ENCODE measurements at places on chromosomes 2 and 18. TPM values are rescaled to one million over a fixed set of nuclear protein-coding genes. Genes with fewer than 3 reads are reported as not detected.

Gene RESP18
- total RNA-seq: not detected

GRCh38 chr18:30920757-30921156, 121.8 kb downstream of the DSC3 start:
- DNase-seq: no peak

DNA sequence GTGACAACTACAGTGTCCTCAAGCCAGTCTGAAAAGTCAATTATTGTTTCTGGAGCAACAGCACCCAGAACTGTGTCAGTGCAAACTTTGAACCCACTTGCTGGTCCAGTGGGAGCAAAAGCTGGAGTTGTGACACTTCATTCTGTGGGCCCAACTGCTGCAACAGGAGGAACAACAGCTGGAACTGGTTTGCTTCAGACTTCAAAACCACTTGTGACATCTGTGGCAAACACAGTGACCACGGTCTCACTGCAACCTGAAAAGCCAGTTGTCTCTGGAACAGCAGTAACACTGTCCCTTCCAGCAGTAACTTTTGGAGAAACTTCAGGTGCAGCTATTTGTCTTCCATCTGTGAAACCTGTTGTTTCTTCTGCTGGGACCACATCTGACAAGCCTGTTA, 59.8 kb downstream of the TAF4B start:
- DNase-seq: no peak

Gene POTEE
- 0.43 TPM for total RNA-seq

DNA sequence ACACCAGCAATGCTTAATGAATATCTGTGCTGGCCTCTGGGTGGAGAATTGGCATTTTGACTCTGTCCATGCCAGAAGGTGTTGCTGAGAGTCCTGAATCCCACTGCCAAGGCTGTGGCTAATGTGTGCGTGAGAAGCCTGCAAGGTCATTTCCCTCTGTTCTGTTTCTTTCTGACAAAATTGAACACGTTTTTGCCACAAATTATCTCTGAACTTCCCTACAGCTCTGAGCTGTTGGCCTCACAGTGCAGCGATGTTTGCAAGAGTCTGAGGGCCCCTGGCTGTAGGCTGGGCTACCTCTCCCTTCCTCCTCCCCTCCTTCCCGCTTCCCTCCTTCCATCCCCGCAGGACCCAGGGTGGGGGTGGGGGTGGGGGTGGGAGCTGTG, 154.1 kb upstream of the HS6ST1 start:
- DNase-seq: no peak

Gene CAPN13
- total RNA-seq: not detected

Gene CHRND
- total RNA-seq: not detected

Gene RUFY4
- total RNA-seq: 0.76 TPM

Gene SCN7A
- not detected for total RNA-seq

DNA sequence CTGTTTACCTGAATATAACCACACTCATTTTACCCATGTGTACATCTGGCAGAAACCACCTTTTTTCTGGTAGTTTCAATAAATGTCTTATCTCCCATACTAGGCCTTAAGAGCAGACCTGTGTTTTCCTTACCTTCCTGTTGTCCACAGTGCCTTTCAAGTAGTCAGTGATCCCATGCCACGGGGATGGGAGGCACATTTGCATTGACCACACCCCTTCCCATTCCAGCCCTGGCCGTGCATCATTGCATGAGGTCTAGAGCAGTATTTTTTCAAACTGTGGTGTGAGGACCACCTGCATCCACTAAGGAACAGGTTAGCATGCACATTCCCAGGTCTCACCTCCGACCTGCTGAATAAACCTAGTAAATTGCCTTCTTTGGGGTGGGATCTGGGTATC, 165.2 kb upstream of the FOSL2 start:
- no peak for DNase-seq

DNA sequence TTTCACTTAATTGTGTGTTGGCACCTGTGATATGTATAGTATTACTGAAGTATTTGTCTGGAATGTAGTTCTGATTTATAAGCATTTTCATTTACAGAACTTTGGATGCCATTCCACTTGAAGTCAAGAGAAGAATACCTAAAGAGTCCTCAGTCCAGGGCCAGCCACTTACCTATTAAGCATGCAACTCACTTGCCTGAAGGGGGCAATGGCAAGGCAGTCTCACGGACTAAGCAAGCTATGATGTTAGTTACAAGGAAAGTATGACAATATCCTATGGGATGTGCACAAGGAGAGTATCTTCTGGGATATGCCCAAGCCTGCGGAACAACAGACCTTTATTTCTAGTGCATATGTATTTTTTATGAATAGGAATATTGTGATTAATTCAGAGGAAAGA, 369.4 kb upstream of the GCFC2 start:
- no peak for DNase-seq

DNA sequence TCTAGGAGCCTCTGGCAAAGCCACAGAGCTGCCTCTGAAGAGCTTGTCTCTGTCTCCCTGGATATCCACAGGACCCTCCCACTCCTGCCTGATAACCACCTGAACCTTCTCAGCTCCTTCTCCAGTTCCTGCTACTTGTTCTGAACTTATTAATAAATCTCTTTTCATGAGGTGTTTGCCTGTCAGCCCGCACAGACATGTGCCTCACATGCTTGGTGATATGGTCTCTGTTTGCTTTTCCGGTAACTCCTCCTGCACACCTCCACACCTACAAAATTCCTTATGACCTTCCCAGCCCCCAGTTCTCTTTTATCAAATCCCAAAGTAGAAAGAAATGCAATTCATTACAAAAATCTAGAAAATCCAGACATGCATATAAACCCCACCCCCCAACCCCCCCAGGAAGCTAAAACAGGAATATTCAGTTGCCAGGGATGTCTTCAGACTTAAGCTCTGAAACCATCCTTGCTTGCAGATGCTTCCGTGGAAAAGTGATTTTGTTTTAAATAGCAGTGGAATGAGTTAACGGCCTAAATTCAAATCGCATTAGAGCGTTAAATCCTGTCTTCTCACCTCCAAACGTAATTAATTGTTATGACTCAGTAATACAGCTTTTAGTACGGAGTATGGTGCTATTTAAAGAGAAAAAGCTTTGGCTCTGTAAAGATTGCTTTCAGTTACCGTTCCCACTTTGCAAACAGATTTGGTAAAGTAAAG, 2.1 kb upstream of the PID1 start:
- no peak for DNase-seq

Gene STPG4
- total RNA-seq: not detected

GRCh38 chr18:52995875-52996274, 655.9 kb downstream of the DCC start:
- DNase-seq: no peak

Gene SLC30A3
- 0.32 TPM for total RNA-seq

Gene CTLA4
- total RNA-seq: 28.7 TPM

- no peak for DNase-seq
These were observed 75.6 kb downstream of the MBP start for GRCh38 chr18:77057006-77057395.

Gene CNRIP1
- not detected for total RNA-seq

DNA sequence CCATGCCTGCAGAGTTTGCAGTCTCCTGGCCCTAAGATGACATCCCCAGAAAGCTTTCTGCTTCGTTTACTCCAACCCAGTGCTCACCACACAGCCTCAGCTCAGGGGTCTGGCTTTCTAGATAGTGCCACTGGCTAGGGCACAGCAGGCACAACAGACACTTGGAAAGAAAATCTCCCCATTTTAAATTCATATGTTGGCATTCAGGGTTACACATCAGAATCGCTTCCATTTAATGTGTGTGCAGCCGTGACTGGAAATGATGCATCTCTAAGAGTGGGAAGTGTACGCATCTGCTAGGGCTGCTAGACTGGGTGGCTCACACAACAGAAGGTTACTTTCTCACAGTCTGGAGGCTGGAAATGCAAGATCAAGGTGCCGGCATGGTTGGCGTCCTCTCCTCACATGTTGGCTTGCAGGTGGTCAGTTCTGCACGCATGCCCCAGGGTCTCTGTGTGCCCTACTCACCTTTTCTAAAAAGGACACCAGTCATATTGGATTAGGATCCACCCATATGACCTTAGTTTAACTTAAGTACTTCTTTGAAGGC, 329.4 kb upstream of the RAB12 start:
- DNase-seq: no peak

DNA sequence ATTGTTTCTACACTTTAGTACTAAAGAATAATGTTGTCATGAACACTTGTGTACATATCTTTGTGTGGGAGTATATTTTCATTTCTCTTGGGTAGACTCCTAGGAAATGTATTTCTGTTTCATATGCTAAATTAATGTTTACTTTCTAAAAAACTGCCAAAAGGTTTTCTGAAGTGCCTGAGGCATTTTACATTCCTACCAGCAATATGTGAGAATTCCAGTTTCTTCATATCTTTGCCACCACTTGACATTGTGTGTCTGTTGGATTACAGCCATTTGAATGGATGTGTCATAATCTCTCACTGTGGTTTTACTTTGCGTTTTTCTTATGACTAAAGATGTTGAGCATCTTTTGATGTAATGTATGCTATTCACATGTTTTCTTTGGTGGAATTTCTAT, 428.2 kb upstream of the KCNH7 start:
- no peak for DNase-seq

GRCh38 chr2:230737300-230737699, 24.7 kb downstream of the CAB39 start:
- no peak for DNase-seq

DNA sequence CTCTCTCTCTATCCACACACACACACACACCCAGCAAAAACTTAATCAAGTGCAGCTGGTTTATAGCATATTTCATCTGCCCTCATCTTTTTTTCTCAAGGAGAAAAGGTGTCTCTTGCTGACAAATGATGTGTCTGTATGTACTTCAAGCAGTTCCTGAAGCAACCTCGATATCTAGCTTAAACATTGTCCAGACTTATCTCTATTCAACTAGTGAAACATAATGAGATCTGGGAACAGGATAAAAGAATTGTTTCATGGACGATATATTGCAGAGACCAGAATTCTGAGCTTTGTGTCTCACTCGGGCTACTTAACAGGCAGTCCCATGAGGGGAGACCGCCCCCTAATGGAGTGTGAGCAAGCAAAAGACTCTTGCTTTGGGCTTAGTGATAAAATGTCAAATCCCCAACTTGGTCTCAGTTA, 929.2 kb upstream of the SOX11 start:
- DNase-seq: peak; percentile 21

GRCh38 chr2:217973008-217973787, 29.6 kb downstream of the TNS1 start:
- no peak for DNase-seq

Gene GTF3C2
- total RNA-seq: 57.6 TPM

DNA sequence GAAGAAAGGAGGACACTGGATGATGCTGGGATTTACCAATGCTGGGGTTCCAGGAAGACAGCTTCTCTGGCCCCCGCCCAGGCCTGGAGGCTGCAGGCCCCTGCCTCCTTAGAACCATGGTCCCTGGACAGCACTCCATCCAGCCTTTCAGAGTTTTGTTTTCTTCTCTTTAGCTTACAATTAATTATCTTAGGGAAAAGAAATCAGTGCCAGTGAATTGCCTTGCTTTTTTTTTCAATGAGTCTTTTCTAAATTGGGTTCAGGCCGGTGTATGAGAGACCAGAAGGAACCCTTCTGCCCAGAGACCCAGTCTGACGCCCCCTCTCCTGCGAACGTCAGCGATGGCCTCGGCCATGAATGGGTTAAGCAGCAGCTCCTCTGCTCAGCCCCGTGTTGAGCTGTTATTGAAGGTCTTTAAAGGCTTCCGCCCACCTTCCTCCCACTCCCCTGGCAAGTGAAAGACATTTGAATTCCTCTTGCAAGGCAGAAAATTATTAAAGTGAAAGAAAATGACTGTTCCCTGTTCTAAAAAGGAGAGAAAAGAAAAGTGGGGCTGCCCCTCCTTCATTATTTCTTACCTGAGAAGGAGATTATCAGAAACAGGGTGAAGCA, 65.7 kb upstream of the CHMP1B start:
- DNase-seq: peak; percentile 25

Gene LIMS3
- total RNA-seq: 0.77 TPM

GRCh38 chr2:47720559-47720958, 62.4 kb upstream of the MSH6 start:
- no peak for DNase-seq

DNA sequence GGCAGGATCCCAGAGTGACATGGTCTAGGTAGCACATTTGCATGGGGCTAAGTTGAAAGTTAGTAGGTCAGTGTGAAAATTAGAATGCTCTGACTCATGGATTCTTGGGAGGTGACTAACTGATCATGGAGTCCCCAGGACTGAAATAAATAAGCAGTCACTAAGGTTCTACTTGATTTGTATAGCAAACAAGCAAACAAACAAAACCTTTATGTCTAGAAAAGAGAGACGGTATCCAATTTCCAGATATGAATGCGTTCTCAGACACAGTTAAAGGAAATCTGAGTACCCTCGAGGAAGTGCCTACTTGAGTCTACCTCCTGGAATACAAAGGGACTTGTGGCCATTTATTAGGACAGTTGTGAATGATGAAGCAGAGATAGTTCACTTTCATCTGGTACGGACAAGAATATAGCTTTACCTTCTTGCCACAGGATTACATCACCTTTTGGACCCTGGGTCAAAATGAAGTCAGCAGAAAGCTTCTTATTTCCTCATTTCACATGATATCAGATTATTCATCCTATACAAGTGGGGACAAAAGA, 54.3 kb upstream of the AGPS start:
- DNase-seq: no peak

GRCh38 chr2:73339201-73339600, 45.9 kb upstream of the EGR4 start:
- DNase-seq: no peak

- DNase-seq: peak; percentile 46
These were observed 31.8 kb downstream of the TGIF1 start for GRCh38 chr18:3481696-3482210.

- no peak for DNase-seq
These were observed 84.0 kb downstream of the HDAC4 start for GRCh38 chr2:239316562-239317465.

GRCh38 chr2:203869223-203870042, 1.9 kb downstream of the CTLA4 start:
- DNase-seq: peak; percentile 76

DNA sequence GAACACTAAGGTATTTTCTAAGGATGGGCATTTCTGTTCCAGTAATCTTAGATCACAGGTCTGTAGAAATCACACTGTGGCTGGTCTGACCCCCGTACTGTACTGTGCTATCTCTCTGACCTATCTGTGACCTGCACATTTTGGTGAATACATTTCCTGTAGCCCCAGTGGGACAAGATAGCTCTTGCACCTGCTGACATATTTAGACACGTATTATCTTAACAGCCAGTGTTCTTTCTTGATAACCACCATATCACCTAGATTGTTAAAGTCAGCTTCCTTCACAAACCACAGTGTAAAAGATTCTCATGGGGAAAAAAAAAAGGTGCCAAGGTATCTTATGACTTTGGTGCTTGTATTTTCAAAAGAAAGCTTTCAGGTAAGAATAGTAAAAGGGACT, 39.8 kb upstream of the TMEM247 start:
- peak; percentile 39 for DNase-seq

Gene SLC39A6
- 20.6 TPM for total RNA-seq

All from activated CD8-positive, alpha-beta T cell treated with anti-CD3 and anti-CD28 coated beads for 36 hours (primary cell).